Dermis blood vessel endothelial cell (primary cell): ENCODE measurements at places on chromosomes 7 and 10. TPM values are rescaled to one million over a fixed set of nuclear protein-coding genes. Genes with fewer than 3 reads are reported as not detected.

DNA sequence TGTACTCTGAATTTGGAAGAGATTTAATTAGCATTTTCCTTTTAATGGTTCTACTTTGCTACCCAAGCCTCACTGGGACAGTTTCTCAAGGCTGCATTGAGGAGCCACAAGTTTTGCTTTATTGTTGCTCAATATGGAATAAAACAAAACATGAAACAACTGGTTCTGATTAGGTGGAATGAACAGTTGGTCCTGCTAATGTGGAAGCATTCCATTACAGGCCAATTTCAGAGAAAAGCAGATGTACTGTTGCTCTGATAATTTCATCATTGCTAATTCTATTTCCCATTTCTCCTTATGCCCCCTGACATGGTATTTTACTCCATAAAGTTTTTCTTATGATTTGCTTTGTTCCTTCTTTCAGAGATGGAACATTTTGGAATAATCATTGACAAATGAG, 66.0 kb upstream of the PAPSS2 start:
- no peak for DNase-seq

GRCh38 chr10:63431962-63432797, 33.6 kb downstream of the JMJD1C start:
- DNase-seq: peak; percentile 79

GRCh38 chr7:132769280-132769679, 193.0 kb upstream of the PLXNA4 start:
- no peak for DNase-seq

DNA sequence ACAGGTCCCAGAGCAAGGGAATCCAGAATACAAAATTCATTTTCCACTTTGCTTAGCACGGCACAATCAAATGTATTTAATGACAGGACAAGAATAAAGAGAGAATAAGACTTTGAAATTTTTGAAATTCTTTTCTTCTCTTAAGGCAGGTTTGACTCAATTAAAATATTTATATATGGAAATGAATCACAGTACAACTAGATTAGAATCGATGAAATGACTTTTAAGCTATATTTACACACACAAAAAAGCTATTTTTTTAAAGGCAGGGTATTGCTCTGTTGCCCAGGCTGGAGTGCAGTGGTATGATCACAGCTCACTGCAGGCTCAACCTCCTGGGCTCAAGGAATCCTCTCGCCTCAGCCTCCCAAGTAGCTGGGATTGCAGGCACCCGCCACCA, 265.4 kb upstream of the SLC26A5 start:
- DNase-seq: peak; percentile 1

DNA sequence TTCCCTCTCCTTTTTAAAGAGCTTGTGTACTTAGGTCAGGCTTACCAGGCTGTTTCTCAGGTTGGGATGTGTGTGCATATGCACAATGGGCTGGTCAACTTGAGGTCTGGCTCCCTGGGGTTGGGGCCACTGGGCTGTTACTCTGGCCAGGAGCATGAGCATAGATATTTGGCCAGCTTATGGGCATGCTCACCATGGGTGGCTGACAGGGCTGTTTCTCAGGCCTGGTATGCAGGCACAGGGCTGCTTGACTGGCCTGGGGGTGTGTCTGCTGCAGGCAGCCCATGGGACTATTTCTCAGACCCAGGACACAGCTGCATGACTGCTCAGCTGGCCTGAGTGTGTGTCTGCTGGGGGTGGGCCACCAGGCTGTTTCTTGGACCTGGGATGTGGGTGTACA, 34.6 kb downstream of the SCART1 start:
- no peak for DNase-seq

DNA sequence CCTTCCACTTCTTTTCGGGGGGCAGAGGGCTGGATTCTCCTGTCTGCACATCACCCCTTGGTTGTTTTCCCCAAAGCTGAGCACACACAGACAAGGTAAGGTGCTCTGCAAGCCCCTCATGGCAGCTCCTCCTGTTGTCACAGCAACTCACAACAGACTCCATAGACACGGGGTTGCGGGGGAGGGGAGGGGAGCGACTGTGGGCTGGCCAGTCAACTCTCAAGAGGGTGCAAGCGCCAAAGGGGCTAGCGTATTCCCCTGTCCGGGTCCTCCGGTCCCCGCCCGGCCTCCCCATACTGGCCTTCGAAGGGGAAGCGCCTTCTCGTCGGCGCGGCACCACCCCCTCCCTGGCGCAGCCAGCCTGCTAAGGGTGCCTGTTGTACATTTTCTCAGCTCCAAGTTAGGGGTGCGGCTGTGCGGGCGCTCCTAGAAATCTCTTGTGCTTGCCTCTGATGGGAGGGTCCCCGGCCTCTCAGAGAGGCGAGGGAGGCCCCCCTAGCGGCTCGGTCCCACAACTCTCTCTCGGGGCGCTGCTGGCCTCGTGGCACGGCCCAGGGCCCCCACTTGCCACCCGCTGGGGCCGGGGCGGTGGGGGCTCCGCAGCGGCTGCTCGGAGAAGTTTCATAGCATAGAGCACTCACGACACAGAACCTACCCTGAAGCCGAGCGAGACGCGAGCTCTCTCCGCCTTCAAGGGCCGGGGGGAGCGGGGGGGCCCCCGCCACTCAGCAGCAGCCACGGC, 498 bp downstream of the RHOBTB1 start:
- DNase-seq: peak; percentile 78

Gene DPYSL4
- 6.1 and 9.8 TPM in 2 replicates for total RNA-seq

Gene C7orf57
- not detected in 2 replicates for total RNA-seq
